ENCODE measurements at places on chromosomes 4 and X. TPM values are rescaled to one million over a fixed set of nuclear protein-coding genes. Genes with fewer than 3 reads are reported as not detected.

- H3K4me1 ChIP-seq, result no peaks in the 10 kb centered on the region
- no peaks in the 10 kb centered on the region for H3K27me3 ChIP-seq
- no peak overlapping the region for H3K27ac ChIP-seq
- no peak for DNase-seq
- no peaks in the 10 kb centered on the region for H3K36me3 ChIP-seq
These were observed 59.3 kb upstream of the HS3ST1 start for GRCh38 chr4:11487868-11488544.

DNA sequence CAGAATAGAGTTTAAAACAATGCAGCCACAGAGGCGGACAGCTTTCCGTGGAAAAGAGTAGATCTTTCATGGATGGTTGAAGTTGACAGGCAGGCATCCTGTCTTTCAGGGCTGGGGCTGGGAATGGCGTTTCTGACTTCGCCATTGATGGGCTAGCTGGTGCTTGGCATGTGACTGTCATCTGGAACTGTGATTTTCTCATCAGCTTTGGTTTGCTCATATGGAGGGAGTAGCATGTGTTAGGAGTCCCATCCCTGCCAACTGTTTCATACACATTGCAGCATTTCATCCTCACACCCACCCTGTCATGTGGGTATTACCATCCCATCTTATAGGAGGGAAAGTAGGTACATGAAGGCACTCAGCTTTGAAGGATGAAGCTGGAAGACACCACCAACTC, 49.2 kb upstream of the STX18 start:
- H3K4me3 ChIP-seq, result no peak overlapping the region
- no peak for DNase-seq
- H3K27ac ChIP-seq, result no peak overlapping the region
- no peaks in the 10 kb centered on the region for H3K4me1 ChIP-seq

GRCh38 chrX:38178396-38178795, 42.3 kb downstream of the SRPX start:
- H3K36me3 ChIP-seq, result no peaks in the 10 kb centered on the region
- no peak overlapping the region for H3K4me3 ChIP-seq
- H3K4me1 ChIP-seq, result no peaks in the 10 kb centered on the region
- H3K27ac ChIP-seq, result no peak overlapping the region
- DNase-seq, result no peak

- DNase-seq, result no peak
- H3K4me3 ChIP-seq, result no peak overlapping the region
- no peak overlapping the region for H3K27ac ChIP-seq
- no peaks in the 10 kb centered on the region for H3K27me3 ChIP-seq
These were observed 16.5 kb upstream of the SYNPO2 start for GRCh38 chr4:118872181-118872580.

DNA sequence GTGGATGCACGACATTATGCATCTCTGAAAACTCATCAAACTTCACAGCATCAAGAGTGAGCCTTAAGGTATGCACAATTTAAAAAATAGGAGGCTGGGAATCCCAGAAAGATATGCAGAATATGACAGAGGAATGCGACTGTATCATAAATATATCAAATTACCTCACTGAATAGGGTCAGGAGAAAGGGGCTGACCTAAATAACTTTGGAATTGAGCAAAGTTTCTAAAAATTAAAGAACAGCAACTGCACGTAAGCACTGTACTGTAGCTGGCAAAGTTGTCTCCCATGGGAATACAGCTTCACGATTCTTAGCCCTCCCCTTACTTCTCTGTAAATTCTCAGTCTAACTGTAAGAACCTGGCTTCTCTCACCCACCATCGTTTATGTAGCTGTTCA, 397.4 kb upstream of the ZFP42 start:
- H3K4me1 ChIP-seq, result no peaks in the 10 kb centered on the region
- no peak overlapping the region for H3K4me3 ChIP-seq

- H3K4me3 ChIP-seq, result no peak overlapping the region
- H3K36me3 ChIP-seq, result no peaks in the 10 kb centered on the region
- no peaks in the 10 kb centered on the region for H3K27me3 ChIP-seq
- H3K4me1 ChIP-seq, result no peaks in the 10 kb centered on the region
- no peak overlapping the region for H3K27ac ChIP-seq
These were observed 139.1 kb downstream of the KDR start for GRCh38 chr4:54986095-54986846.

GRCh38 chrX:35458142-35458541, 340.0 kb upstream of the MAGEB16 start:
- no peak for DNase-seq
- H3K27me3 ChIP-seq, result no peaks in the 10 kb centered on the region
- no peaks in the 10 kb centered on the region for H3K36me3 ChIP-seq
- H3K27ac ChIP-seq, result no peak overlapping the region
- H3K4me1 ChIP-seq, result no peaks in the 10 kb centered on the region

- DNase-seq, result no peak
- no peaks in the 10 kb centered on the region for H3K36me3 ChIP-seq
- H3K4me3 ChIP-seq, result no peak overlapping the region
- no peaks in the 10 kb centered on the region for H3K27me3 ChIP-seq
- H3K27ac ChIP-seq, result no peak overlapping the region
These were observed 133.6 kb upstream of the ARHGEF9 start for GRCh38 chrX:63918611-63919010.

- no peaks in the 10 kb centered on the region for H3K36me3 ChIP-seq
- H3K27me3 ChIP-seq, result no peaks in the 10 kb centered on the region
- DNase-seq, result no peak
- H3K27ac ChIP-seq, result no peak overlapping the region
- H3K4me3 ChIP-seq, result no peak overlapping the region
- no peaks in the 10 kb centered on the region for H3K4me1 ChIP-seq
These were observed 126.3 kb downstream of the AASDH start for GRCh38 chr4:56261027-56261426.

- H3K27me3 ChIP-seq, result no peaks in the 10 kb centered on the region
- no peak overlapping the region for H3K27ac ChIP-seq
- H3K4me1 ChIP-seq, result no peaks in the 10 kb centered on the region
- no peak for DNase-seq
- no peak overlapping the region for H3K4me3 ChIP-seq
These were observed 82.3 kb downstream of the SLC10A7 start for GRCh38 chr4:146439437-146439836.

- H3K4me1 ChIP-seq, result no peaks in the 10 kb centered on the region
- no peak for DNase-seq
- H3K36me3 ChIP-seq, result no peaks in the 10 kb centered on the region
- H3K4me3 ChIP-seq, result no peak overlapping the region
- H3K27ac ChIP-seq, result no peak overlapping the region
These were observed 114.2 kb downstream of the PPARGC1A start for GRCh38 chr4:23775694-23776093.

The CTAG2 gene
- total RNA-seq, result not detected

The PABPC4L gene
- total RNA-seq, result not detected

The NPFFR2 gene
- total RNA-seq, result not detected

The INTU gene
- total RNA-seq, result 3.7 TPM

The SATL1 gene
- total RNA-seq, result not detected

The MAGEB2 gene
- 0.10 TPM for total RNA-seq

The TFDP3 gene
- not detected for total RNA-seq

The GRPR gene
- total RNA-seq, result not detected

The EFHC2 gene
- 0.28 TPM for total RNA-seq

The UCP1 gene
- not detected for total RNA-seq

The PAGE5 gene
- total RNA-seq, result not detected
